ENCODE measurements at places on chromosomes 1 and 21.
A peak's percentile ranks its signal among the peaks of the same experiment; 100 is the strongest.

GRCh38 chr1:92747735-92748134 is 37.2 kb downstream of the EVI5 start:
- DNase-seq: no peak

DNA sequence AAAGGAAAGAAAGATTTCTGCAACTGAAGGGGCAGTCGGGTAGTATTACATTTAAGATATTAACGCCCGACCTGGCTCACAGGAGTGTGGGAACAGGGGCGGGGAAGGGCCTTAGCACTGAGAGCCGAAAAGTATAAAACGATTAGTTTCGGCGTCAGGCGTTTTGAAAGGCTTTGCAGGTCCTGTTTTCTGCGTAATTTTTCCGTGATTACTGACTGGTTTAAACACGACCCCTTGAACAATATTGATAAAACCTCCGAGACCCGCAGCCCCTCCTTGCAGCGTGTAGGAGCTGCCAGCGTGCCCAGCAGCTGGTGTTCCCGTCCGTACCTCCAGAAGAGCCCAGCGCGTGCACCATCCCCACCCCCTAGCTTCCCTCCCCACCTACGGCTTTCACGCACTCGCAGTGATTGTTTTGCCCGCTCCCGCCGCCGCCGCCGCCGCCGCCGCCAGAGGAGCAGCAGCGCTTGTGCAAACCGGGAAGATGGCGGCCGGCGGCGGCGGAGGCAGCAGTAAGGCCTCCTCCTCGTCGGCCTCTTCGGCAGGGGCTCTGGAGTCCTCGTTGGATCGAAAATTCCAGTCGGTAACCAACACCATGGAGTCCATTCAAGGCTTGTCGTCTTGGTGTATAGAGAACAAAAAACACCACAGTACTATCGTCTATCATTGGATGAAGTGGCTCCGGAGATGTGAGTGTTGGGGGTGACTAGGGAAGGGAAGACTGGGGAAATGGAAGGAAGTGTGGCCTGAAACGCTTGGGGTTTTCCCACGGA is 470 bp downstream of the RPRD2 start:
- peak; percentile 67 for DNase-seq

- DNase-seq: no peak
Observed at GRCh38 chr1:13539683-13540082, 25.9 kb upstream of the LRRC38 start.

DNA sequence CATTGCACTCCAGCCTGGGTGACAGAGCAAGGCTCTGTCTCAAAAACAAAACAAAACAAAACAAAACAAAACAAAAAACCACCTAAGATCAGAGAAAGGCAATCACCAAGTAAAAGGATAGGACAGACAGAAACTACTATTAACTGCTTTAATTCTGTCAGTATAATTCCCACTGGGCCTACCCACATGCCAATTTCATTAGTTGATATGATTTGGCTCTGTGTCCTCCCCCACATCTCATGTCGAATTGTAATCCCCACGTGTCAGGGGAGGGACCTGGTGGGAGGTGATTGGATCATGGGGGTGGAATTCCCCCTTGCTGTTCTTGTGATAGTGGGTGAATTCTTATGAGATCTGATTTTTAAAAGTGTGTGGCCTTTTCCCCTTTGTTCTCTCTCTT is 27.2 kb upstream of the CAPZB start:
- no peak for DNase-seq

DNA sequence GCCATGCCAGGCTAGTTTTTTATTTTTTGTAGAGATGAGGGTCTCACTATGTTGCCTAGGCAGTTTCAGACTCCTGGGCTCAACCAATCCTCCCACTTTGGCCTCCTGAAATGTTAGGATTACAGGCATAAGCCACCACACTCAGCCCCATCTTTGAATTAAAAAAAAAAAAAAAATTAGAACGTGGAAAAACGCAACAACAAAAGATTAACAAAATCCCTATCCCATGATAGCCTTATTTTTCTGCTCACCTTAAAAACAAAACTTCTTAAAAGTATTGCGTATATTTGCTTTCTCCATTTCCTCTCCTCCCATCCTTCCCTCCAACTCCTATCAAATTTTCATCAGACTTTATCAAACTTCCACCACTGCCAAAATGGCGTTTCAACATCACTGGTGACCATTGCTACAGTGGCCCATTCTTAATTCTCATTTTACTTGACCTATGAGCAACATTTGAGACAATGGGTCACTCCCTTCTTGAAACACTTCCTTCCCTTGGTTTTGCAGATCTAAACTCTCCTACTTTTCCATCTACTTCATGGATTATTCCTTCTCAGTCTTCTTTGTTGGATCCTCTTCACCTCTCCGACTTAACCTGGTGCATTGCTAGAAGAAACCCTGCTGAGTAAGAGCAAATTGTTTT is 579 bp upstream of the ZNF684 start:
- no peak for DNase-seq

GRCh38 chr1:3196577-3197245 is 127.7 kb downstream of the PRDM16 start:
- no peak for DNase-seq

DNA sequence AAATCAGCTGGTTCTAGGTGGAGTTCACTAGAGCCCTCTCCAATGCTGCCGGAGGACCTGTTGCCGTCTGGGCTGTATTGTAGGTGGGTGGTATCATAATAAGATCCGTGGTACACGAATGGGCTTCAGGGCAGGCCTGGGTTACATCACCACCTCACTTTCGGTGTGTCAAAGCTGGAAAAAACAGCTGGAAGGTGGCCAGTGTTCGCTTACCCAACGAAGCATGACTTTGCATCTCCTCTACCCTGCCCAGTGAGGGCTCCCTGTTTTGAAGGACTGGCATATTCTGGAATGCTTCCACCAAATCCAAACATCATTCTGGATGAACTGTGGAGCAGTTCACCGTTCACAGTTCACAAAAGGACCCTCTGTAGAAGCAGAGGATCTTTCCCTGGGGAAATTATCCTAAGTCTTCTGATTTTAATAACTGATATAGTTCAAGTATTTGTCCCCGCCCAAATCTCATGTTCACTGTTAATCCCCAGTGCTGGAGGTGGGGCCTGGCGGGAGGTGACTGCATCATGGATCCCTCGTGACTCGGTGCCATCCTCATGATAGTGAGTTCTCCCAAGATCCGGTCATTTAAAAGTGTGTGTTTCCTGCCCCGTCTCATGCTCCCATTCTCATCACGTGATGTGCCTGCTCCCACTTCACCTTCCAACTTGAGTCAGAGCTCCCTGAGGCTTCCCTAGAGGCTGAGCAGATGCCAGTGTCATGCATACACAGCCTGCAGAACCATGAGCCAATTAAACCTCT is 429.0 kb downstream of the KIF26B start:
- no peak for DNase-seq

DNA sequence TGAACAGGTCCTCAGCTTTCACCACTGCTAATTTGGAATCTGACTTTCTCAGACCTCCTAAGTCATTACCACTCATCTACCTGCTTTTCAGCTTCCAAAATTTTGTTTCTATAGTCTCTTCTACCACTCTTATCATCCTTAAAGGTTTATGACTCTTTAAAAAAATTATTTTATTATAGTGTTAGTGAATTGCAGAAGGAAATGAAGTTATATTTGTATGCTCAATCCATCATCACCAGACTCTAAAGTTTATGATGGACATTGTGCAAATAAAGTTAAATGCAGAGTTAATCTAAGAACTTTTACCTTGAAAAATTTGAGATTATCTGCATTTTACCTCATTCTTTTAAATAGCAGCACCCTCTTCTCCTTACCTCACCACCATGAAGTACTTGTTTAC is 14.6 kb downstream of the CDC42BPA start:
- DNase-seq: no peak

- DNase-seq: no peak
Observed at GRCh38 chr1:44484155-44484688, 79.2 kb downstream of the RNF220 start.

GRCh38 chr1:24027838-24028468 is 47.8 kb upstream of the SRSF10 start:
- DNase-seq: no peak

DNA sequence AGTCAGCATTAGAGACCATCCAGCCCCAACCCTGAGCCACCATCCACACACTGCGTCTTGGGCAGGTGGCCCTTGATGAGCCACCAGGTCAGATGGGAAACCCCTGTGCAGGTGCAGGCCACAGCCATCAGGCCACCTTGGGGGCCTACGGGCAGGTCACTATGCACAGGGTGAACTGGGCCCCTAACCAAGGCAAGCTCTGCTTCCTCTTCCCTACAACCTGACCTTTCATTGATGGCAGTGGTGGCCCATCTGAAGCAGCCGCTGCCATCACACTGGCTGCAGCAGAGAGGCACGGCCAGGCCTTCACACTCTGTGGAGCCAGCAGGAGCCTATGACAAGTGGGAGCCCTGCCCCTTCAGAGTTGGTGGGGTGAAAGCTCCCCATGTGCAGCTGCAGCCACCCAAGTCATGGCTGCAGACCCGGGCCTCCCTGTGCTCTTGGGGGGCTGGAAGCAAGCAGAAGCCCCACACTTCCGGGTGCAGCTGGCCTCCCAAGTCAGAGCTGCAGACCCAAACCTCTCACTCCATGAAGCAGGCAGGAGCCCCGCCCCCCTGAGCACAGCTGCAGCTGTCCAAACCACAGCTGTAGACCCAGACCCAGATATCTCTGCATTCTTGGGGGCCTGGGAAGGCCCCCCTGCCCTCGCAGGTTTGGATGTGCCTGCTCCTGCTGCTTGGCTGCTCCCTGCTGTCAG is 681.5 kb downstream of the MATN1 start:
- no peak for DNase-seq

DNA sequence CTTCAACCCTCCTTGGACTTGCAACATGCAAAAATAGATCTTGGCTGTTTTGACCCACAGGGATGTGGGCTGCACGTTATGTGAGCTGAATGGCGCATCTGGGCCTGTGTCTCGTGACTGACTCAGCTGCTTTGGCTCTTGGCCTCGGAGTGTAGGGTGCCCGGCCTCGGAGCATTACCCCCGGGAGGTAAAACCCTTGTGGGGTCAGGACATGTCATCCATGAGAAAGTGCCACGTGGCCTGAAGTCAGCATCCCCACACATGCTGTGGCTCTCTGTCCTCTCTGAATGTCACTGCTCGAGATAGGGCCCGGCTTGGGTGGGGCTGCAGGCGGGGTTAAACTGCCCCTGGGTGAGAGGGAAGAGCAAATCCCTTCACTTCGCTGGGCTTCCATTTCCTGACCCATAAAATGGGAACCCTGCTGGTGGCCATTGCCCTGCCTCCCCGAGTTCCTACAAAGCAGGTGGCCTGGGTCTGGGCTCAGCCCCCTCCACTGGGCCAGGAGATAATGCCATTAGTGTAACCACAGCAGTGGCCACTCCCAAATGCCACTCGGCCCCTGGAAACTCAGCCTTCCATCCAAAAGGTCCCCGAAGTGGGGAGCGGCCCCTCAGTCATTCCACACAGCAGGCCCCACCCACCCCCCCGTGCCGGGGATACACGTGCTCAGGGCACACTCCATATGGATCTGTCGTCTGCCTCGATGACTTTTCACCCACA is 22.8 kb upstream of the TSPEAR start:
- no peak for DNase-seq

DNA sequence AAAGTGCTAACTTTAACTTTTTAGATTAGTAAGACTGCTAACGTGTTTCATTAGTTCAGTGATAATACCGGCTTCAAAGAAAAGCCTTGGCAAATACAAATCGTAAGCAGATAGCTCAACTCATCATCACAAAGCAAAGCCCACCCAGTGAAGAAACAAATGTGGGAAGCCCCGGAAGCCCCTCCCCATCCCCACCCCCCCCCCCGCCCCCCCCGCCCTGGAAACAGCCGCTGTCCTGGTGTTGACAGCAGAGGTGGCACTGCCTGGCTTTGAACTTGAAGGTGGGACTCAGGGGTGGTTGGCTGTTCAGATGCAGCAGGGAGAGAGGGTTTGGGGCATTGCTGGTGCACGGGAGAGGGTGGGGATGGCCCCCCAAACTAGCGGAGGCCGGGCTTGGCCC is 14.1 kb downstream of the PDXK start:
- DNase-seq: no peak

DNA sequence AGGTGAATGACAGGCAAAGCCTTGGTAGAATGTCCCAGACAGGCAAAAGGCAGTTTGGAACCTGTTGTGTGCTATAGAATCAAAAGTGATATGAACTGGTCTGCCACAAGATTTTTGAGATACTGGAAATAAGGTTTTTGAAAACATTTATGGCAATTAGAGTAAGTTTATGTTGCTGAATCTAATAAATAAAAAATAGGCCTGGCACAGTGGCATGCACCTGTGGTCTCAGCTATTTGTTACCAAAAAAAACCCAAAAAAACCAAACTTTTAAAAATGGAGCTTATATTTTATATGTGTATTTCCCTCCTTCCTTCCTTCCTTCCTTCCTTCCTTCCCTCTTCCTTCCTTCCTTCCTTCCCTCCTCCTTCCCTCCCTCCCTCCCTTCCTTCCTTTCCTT is 76.4 kb upstream of the ARTN start:
- DNase-seq: no peak

Measured in stimulated activated CD4-positive, alpha-beta T cell treated with anti-CD3 and anti-CD28 coated beads, Interleukin-15, amount 100 ng/mL, for 1 hour (primary cell).